ENCODE measurements at places on chromosomes 3 and 15.

GRCh38 chr3:134486577-134487041 lies 752 bp downstream of the CEP63 start:
- H3K27me3 ChIP-seq, result no peaks in the 10 kb centered on the region
- H3K36me3 ChIP-seq, result peaks cover 31% of the 10 kb centered on the region
- peak overlapping the region; percentile 99 for H3K27ac ChIP-seq
- DNase-seq, result peak; percentile 32
- H3K4me1 ChIP-seq, result peaks cover 47% of the 10 kb centered on the region

- DNase-seq, result no peak
- peak overlapping the region; percentile 92 for H3K27ac ChIP-seq
- peaks cover 68% of the 10 kb centered on the region for H3K36me3 ChIP-seq
- peaks cover 51% of the 10 kb centered on the region for H3K4me1 ChIP-seq
- no peak overlapping the region for H3K4me3 ChIP-seq
Observed at GRCh38 chr3:9786209-9786739, 6.0 kb downstream of the TADA3 start.

DNA sequence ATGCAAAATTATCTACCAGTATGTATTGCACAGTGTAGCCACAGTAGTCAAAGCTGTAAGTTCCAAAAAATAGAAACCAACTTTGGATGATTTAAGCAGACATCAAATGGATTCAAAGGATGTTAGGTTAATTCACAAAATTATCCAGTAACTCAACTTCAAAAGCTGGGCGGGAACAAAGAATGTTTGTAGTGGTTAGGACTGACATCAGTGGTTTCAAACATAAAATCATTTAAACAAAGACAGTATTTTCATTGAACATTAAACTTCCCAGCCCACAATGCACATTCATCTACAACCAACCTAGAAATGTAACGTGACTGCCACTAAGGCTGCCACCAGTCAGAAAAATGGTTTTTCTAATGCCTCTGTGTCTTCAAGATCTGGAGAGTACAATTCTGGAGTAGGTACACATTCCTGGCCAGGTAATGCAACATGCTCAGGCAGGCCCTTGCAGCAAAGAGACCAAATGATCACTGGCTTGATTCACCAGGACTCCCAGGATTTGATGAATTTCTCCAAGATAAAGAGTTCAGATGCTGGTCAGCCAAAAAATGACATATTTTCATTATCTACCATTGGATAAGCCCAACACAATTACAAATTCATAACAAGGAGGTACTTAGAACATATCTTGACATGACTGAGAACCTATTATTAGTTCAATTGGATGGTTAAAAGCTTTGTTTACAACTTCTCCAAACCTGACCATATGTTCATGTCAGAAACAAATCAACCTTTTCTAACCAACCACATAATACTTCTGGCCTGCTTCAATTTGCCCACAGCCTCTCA lies 189.8 kb upstream of the CNTN4 start:
- H3K4me1 ChIP-seq, result no peaks in the 10 kb centered on the region
- H3K36me3 ChIP-seq, result no peaks in the 10 kb centered on the region
- no peaks in the 10 kb centered on the region for H3K27me3 ChIP-seq
- no peak for DNase-seq
- H3K27ac ChIP-seq, result no peak overlapping the region
- H3K4me3 ChIP-seq, result no peak overlapping the region

GRCh38 chr15:71823801-71824200 lies 13.4 kb downstream of the NR2E3 start:
- H3K4me1 ChIP-seq, result no peaks in the 10 kb centered on the region
- H3K36me3 ChIP-seq, result peaks cover 64% of the 10 kb centered on the region
- no peaks in the 10 kb centered on the region for H3K27me3 ChIP-seq
- no peak overlapping the region for H3K4me3 ChIP-seq
- no peak overlapping the region for H3K27ac ChIP-seq

- H3K4me1 ChIP-seq, result peaks cover 51% of the 10 kb centered on the region
- peak overlapping the region; percentile 83 for H3K27ac ChIP-seq
- H3K27me3 ChIP-seq, result no peaks in the 10 kb centered on the region
- peak overlapping the region; percentile 40 for H3K4me3 ChIP-seq
- DNase-seq, result peak; percentile 56
Observed at GRCh38 chr3:129282727-129283327, 4.2 kb downstream of the HMCES start.

All from activated CD8-positive, alpha-beta T cell treated with anti-CD3 and anti-CD28 coated beads for 36 hours (primary cell).